ENCODE measurements at places on chromosomes 12 and 14.

DNA sequence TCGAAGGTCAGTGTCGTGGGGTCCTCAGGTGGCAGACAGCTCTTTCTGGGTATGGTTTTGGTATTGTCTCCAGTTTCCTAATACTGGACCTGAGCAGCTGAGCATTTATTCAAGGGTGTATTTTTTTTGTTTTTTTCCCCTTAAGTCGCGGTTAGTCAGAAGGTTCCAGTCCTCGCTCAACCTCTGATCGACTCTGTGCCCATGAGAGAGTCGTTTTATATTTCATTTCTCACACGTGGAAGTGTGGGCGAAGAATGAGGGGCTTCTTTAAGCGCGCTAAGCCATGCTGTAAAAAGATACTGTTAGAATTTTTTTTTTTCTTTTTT lies 499 bp downstream of the MIPOL1 start:
- DNase-seq, result no peak

GRCh38 chr12:57744194-57744776 lies 554 bp upstream of the TSPAN31 start:
- DNase-seq, result no peak

DNA sequence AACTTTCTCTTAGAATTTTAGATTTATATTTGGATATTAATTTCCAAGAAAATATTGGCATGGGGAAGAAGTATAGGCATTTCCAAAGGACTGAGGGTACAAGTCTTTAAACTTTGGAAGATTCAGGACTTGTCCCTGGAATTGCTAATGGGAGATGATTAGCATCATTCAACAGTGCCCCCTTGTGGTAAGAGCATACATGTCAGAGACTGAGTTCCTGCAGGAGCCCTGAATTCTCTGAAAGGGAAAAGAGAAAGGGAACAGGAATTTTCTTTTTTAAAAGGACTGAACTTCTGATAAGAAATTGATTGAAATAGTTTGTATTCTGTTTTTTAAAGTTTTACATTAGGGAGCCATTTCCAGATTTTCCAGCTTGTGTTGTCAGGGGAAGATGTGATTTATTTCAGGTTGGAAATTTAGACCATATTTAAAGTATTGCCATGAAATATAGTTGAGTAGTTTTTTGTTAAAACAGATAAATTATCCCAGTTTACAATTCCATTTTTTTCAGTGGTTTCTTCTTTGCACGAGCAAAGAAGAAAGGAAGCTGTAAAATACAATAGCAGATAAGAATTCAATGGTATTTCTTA lies 44.0 kb upstream of the REP15 start:
- peak; percentile 32 for DNase-seq

GRCh38 chr14:90911121-90911520 lies 94.9 kb upstream of the TTC7B start:
- no peak for DNase-seq

DNA sequence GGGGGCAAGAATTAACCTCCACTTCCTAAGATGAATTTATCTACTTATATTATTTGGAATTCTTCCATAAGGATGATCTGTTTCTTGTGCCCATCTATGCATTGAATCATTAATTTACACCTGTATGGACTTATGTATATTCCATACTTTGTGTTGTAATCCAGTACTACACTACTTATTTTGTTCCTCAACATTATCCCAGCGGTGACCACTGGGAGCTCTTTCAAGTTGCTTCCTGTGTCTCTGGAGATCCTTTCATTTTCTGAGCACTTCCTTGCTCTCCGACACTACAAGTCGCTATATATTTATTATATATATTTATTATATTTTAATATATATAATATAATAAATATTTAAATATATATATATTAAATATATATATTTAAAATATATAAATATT lies 54.9 kb upstream of the SCN8A start:
- DNase-seq, result no peak

GRCh38 chr12:75959506-75959905 lies 72.1 kb downstream of the PHLDA1 start:
- DNase-seq, result no peak

DNA sequence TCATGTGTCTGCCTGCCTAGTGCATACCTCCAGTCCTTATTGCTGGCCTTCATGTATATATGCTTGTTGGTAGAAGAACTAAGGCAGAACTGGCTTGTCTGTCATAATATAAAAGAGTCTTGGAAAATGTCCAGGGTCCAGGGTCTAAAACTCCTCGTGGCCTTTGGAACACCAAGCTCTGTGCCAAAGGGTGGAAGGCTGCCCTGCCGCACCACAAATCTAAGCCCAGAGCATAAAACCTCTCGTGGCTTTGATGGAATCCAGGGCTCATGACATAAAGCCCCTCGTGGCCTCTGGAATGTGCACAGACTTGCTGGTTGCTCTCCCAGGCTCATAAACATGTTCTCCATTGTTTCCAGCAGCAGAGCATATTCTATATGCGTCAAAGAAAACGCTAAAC lies 107.9 kb downstream of the BBS10 start:
- no peak for DNase-seq

Data from central memory CD4-positive, alpha-beta T cell (primary cell).